ENCODE measurements at places on chromosomes 4 and X.

DNA sequence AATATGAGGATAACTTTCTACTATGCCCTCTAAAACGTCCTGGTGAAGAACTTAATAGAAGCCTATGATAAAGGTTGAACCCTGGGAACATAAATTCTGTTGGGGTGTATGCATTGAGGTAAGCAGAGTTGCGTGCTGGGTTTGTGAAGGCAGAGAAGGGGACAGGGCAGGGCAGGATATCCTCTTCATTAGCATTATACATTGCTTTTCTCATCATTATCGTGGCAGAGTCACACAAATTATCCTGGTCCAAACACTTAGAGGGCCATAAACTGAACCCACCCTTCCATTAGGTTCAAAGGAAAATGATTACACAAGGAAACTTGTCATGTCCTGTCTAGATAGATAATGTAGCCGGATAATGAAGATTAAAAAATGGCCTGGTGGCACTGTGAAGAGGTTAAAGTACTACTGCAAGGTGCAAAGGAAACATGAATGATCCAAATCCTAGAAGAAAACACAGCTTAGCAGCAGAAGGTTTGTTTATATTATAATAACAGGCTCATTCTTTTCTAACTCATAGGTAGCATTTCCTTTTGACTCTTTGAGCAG lies 189.1 kb downstream of the SPCS3 start:
- no peak for DNase-seq

DNA sequence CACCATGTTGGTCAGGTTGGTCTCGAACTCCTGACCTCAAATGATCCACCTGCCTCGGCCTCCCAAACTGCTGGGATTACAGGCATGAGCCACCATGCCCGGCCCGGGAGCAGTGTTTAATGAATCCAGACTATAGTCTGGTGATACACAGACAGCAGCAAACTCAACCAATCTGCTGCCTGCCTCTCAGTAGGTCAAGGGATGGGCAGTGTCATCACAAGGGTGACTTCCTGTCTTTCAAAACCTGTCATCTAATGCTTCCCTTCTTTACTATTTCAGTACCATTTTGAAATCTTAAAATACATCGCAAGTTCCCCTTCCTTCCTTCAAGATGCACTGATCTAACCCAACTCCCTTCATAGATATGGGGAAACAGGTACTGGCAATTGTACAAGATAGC lies 8.4 kb downstream of the RPL39 start:
- DNase-seq: no peak

- DNase-seq: no peak
Measured at GRCh38 chr4:177271091-177271490, 38.6 kb upstream of the NEIL3 start.

DNA sequence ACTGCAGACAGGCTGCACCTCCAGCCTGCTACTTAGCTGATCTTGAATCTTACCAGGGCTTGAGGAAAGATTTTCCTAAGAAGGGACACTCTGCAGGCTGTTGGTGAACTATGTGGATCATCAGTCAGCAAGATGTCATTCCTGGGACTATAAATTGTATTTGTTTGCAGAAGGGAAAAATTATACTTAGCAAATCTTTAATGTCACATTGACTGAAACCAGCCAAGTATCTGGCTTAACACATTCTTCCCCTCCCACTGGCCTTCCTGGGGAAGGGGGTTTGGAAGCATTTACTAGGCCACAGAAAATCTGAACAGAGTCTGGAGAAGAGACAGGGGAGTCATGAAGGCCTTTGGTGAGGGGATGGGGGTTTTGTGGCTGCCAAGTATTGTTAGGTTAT lies 156.7 kb upstream of the EOLA2 start:
- DNase-seq: no peak

DNA sequence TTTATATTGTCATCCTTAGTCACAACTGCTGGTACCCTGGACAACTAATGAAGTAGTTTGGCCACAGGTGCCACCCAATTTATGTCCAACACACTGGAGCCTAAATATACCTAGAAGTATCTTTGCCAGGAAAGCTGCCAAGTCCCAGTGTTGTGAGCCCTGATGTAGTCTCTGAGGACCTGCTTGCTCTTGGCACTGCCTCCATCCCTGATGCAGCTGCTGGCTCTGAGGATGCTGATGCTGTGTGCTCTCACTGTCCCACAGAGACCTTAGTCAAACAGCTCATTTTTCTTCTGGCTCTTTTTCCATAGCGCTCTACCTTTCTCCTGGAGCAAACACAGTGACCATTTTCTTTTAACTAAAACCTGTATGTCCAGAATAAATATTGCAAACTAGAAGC lies 1535.4 kb upstream of the ADGRL3 start:
- DNase-seq: no peak

GRCh38 chr4:96504386-96504785 lies 664.5 kb downstream of the PDHA2 start:
- DNase-seq: no peak

GRCh38 chr4:162523171-162523570 lies 359.4 kb upstream of the FSTL5 start:
- DNase-seq: no peak

- no peak for DNase-seq
Measured at GRCh38 chr4:118762155-118762554, 73.8 kb downstream of the SEC24D start.
